ENCODE measurements at places on chromosomes 3 and 15. TPM values are rescaled to one million over a fixed set of nuclear protein-coding genes. Genes with fewer than 3 reads are reported as not detected.
A peak's percentile ranks its signal among the peaks of the same experiment; 100 is the strongest.

DNA sequence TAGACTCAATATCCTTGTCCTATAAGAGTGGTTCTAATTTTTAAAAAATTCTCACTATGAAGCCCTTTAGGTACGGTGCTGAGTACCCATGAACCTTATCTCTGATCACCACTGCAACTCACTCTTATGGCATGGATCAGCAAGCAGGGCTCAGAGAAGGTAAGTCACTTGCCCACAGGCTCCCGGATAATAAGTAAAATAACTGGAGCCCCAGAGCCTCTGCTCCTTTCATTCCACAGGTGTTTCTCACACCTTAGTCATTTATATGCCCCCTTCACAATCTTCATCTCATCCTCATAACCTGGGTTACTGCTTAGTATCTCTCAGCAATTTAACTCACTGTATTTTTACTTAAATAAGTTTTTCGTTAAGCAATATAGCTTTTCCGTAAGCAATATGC lies 28.4 kb upstream of the AKAP13 start:
- H3K27ac ChIP-seq: no peak overlapping the region
- no peaks in the 10 kb centered on the region for H3K4me1 ChIP-seq
- DNase-seq: no peak
- no peak overlapping the region for H3K4me3 ChIP-seq
- H3K27me3 ChIP-seq: no peaks in the 10 kb centered on the region
- no peaks in the 10 kb centered on the region for H3K36me3 ChIP-seq

DNA sequence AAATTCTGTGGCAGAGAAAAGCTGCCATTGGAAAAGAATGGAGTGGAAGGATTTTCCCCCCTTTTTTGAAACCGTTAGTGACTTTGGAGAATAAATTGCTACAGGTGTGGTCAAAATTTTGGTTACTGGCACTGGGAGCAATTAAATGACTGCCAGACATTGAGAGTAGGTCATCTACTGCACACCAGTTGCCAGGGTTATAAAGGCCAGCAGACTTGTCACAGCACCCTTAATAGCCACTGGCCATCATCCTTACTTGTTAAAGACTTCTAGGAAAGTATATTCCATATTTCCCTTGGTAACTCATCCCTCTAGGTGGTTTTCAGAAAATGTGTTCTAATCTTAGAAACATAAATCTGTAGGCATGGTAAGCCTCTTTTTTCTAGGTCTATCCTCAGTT lies 8.0 kb downstream of the PIK3CA start:
- no peak overlapping the region for H3K4me3 ChIP-seq
- no peaks in the 10 kb centered on the region for H3K36me3 ChIP-seq
- H3K27me3 ChIP-seq: no peaks in the 10 kb centered on the region
- no peak for DNase-seq
- no peak overlapping the region for H3K27ac ChIP-seq
- peaks cover 41% of the 10 kb centered on the region for H3K4me1 ChIP-seq

DNA sequence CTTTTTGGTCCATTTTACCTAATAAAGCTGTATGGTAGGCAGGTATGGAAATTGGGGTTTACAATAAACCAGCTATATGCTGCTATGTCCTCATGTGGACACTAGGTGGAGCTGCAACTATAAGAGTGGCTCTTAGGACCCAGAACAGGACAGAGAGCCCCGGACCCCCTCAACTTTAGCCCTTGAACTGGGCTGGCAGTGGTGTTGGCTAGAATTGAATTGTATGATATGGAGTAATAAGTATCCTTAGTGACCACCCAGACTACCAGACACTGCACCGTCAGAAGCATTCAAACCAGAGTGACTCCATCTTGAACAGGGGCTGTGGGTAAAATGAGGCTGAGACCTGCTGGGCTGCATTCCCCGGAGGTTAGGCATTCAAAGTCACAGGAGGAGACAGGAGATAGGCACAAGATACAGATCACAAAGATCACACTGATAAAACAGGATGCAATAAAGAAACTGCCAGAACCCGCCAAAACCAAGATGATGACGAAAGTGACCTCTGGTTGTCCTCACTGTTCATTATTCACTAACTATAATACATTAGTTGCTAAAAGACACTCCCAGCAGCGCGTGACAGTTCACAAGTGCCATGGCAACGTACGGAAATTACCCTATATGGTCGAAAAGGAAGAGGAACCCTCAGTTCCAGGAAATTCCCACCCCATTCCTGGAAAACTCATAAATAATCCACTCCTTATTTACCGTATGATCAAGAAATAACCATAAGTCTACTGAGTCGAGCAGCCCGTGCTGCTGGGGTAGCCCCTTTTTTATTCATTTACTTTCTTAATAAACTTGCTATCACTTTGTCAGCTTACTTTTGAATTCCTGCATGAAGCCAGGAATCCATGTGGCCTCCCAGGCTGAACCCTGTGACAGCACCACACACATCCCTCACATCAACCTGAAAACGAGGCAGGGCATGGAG lies 68.7 kb upstream of the BLM start:
- H3K27me3 ChIP-seq: no peaks in the 10 kb centered on the region
- no peaks in the 10 kb centered on the region for H3K36me3 ChIP-seq
- H3K4me3 ChIP-seq: peak overlapping the region; percentile 38
- peak; percentile 61 for DNase-seq
- peak overlapping the region; percentile 51 for H3K27ac ChIP-seq
- peaks cover 27% of the 10 kb centered on the region for H3K4me1 ChIP-seq

- no peaks in the 10 kb centered on the region for H3K27me3 ChIP-seq
- no peak overlapping the region for H3K27ac ChIP-seq
- H3K4me1 ChIP-seq: peaks cover 7% of the 10 kb centered on the region
- H3K4me3 ChIP-seq: no peak overlapping the region
- H3K36me3 ChIP-seq: no peaks in the 10 kb centered on the region
- no peak for DNase-seq
Measured at GRCh38 chr3:58326267-58326900, 6.3 kb upstream of the PXK start.

The CYP8B1 gene
- not detected for total RNA-seq

- no peaks in the 10 kb centered on the region for H3K27me3 ChIP-seq
- H3K4me1 ChIP-seq: no peaks in the 10 kb centered on the region
- no peaks in the 10 kb centered on the region for H3K36me3 ChIP-seq
- DNase-seq: no peak
- no peak overlapping the region for H3K4me3 ChIP-seq
Measured at GRCh38 chr15:85509973-85510372, 129.6 kb downstream of the AKAP13 start.

The ACTR8 gene
- total RNA-seq: 36.5 TPM

DNA sequence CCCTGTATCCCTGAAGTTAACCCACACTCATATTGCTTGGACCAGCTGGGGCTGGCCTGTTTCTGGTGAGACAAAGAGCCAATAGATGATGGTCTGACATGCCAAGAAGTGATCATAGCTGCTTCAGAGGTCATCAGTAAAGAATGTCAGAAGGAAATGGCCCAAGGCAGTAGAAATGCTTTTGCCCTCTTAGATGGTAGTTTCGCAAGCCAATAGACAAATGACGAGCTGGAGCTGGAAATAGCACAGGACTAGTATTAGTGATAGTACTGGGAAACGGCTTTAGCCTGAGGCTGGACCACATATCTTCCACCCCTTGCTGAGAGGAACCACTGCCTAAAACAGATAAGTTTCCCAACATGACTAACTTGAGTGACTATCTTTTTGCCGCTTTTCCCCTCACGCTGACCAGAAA lies 176.1 kb upstream of the THBS1 start:
- no peaks in the 10 kb centered on the region for H3K36me3 ChIP-seq
- no peak for DNase-seq
- no peaks in the 10 kb centered on the region for H3K27me3 ChIP-seq
- no peaks in the 10 kb centered on the region for H3K4me1 ChIP-seq

- H3K27me3 ChIP-seq: no peaks in the 10 kb centered on the region
- no peak overlapping the region for H3K27ac ChIP-seq
- no peak overlapping the region for H3K4me3 ChIP-seq
- H3K36me3 ChIP-seq: no peaks in the 10 kb centered on the region
Measured at GRCh38 chr15:95887666-95888390, 442.7 kb upstream of the NR2F2 start.

The AMT gene
- total RNA-seq: 1.6 TPM

DNA sequence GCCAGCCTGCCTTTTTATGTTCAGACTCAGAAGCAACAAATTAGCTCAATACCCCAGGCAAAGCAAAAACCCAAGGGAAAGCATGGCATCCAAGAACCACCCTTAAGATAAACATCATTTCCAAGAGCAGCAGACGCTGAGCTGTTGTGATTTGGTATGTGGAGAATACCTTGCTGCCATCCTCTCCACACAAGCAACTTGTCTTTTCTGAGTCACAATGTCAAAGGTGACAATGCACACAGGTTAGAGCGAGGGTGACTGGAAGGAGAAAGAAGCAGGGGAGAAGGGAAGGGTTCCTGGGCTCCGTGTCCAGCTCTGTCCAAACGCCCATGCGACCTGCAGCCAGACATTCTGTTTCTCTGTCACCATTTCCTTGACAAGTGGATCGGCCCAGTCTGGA lies 6.0 kb downstream of the PCSK6 start:
- no peaks in the 10 kb centered on the region for H3K36me3 ChIP-seq
- no peak overlapping the region for H3K4me3 ChIP-seq
- no peak overlapping the region for H3K27ac ChIP-seq
- DNase-seq: no peak

GRCh38 chr15:70023769-70024491 lies 73.8 kb downstream of the TLE3 start:
- H3K4me1 ChIP-seq: peaks cover 17% of the 10 kb centered on the region
- DNase-seq: no peak
- H3K36me3 ChIP-seq: no peaks in the 10 kb centered on the region
- H3K27ac ChIP-seq: no peak overlapping the region
- H3K4me3 ChIP-seq: no peak overlapping the region
- no peaks in the 10 kb centered on the region for H3K27me3 ChIP-seq

DNA sequence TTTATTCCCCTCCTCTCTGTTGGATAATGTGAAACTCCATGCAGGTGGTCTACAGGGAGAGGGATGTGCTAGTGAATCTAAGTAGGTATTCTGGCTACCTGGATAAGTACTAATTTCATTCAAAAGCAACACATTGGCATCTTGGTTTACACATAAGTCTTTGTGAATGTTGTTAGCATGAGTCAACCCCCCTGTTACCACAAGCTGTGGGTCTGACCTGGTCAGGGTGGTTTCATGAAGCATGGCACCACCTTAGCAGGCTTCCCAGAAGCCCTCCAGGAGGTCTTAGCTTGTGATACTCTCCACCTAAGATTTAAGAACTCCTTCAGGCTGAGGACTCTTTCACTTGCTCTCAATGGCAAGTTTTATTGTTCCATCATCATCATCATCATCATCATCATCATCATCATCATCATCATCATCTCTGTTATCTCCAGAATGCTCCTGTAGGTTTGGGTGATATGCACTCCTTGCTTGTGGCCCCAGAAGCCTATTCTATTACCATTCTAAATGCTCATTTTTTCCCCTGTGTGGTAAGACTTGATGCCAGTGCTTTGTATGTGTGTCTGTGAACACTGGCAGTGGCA lies 62.8 kb downstream of the EPHB1 start:
- no peak for DNase-seq
- H3K27me3 ChIP-seq: no peaks in the 10 kb centered on the region
- no peak overlapping the region for H3K4me3 ChIP-seq
- no peaks in the 10 kb centered on the region for H3K36me3 ChIP-seq
- H3K27ac ChIP-seq: no peak overlapping the region
- H3K4me1 ChIP-seq: no peaks in the 10 kb centered on the region

- no peak for DNase-seq
- H3K4me1 ChIP-seq: no peaks in the 10 kb centered on the region
- H3K36me3 ChIP-seq: no peaks in the 10 kb centered on the region
- H3K4me3 ChIP-seq: no peak overlapping the region
- H3K27me3 ChIP-seq: no peaks in the 10 kb centered on the region
- no peak overlapping the region for H3K27ac ChIP-seq
Measured at GRCh38 chr3:133734305-133734704, 11.9 kb upstream of the TF start.
